ENCODE measurements at places on chromosomes 13 and 19.

DNA sequence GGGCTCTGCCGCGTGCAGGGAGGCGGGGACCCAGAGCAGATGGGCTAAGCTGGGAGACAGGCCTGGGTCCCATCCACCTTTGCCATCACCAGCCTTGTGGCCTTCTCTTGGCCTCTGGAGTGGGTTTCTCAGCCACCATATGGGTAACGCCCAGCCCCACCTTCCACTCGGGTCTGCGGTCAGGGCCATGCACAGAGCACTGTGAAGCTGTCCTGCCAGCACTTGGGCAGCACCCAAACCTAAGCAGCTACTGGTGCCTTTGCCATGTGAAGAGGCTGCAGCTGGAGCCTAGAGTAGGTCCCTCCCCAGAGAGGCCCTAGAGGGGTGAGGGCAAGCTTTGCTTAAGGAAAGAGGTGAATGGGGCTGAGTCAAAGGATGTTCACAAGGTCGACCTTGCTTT, 24.1 kb upstream of the NPAS1 start:
- DNase-seq, result no peak

- no peak for DNase-seq
Observed at GRCh38 chr19:7504684-7505083, 11.2 kb upstream of the ZNF358 start.

DNA sequence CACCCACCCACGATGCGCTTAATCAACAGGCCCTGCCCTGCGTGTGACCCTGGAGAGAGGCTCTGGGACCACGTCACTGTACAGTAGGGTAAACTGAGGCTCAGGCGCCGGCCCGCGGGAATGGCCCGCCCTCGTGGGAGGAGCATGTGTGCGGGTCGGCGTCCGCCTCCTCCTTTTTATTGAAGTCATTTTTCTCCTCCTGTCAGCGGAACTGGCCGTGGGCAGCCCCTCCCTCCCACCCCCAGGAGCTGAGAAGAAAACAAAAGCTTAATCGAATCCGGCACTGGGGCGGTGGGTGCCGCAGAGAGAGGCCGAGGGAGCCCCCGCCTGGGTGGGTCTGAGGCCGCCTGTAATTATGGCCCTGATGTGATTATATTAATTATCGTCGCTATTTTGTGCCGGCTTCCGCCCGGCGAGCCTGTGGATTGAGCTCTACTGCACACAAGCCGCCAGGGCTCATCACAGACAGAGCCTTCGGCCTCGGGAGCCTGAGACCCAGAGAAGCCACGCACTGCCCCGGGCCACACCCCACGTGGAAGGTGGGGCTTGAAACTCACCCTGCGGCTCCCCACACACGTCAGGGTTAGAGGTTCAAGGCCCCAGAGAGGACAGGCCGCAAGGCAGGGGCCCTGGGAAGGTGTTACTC, 7.0 kb downstream of the C2CD4C start:
- peak; percentile 42 for DNase-seq

GRCh38 chr19:40261631-40262030, 23.5 kb downstream of the AKT2 start:
- DNase-seq, result no peak

GRCh38 chr19:48629297-48629598, 7.9 kb downstream of the DBP start:
- DNase-seq, result no peak

DNA sequence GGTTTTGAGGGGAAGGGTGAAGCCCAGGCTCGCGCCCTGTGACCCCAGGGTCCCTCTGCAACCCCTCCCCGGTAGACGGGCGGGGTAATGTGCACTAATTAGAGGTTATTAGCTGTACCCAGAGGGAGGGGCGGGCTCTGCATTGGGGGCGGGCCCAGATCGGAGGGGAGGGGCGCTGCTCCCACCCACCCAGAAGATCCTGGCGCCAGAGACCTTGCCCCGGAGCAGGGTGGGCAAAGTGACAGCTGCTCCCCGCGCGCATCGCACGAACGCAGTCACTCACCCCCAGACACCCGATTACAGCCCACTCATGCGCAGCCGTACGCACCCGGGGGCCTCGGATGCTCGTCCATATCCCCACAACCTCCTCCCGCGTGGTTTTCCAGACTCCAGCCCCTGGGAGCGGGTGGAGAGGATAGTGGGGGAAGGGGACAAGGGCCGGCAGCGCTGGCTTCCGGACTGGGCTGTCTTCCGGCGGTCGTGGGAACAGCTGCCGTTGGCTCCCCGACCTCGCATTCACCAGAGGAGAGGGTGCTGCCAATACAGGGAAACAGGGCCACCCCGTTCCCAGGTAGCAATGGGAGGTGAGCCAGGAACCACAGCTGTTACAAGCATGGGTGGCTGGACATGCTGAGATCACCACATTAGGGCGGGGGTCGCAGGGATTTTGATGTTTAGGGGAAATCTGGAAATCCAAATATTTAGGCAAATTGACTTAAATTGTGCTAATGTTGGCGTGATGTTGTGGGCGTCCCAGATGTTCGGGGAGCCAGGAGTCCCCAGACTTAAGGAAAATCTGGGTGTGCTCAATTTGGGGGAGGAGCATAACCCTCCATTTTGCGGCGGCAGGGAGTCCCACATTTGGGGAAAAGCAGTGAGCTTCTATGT, 2.9 kb upstream of the HOOK2 start:
- DNase-seq, result peak; percentile 85

- DNase-seq, result peak; percentile 71
Observed at GRCh38 chr19:934865-935479, 9.1 kb downstream of the ARID3A start.

DNA sequence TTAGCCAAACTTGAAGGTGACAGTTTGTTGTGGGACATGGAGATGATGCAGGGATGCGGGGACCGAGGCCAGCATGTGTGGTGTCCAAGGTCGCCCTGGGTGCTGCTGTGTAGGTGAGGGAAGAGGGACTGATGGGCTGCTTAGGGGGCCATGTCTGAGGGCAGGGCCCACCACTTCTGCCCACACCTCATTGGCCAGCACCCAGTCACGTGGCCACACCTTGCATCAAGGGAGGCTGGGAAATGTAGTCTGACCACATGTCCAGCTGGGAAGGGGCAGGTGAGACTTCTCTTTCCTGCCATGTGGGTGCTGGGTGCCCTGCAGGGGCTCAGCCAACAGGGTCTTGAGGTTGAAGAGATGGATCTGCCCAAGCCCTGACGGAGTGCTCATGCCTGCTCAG, 88.9 kb downstream of the KDM4B start:
- peak; percentile 56 for DNase-seq

DNA sequence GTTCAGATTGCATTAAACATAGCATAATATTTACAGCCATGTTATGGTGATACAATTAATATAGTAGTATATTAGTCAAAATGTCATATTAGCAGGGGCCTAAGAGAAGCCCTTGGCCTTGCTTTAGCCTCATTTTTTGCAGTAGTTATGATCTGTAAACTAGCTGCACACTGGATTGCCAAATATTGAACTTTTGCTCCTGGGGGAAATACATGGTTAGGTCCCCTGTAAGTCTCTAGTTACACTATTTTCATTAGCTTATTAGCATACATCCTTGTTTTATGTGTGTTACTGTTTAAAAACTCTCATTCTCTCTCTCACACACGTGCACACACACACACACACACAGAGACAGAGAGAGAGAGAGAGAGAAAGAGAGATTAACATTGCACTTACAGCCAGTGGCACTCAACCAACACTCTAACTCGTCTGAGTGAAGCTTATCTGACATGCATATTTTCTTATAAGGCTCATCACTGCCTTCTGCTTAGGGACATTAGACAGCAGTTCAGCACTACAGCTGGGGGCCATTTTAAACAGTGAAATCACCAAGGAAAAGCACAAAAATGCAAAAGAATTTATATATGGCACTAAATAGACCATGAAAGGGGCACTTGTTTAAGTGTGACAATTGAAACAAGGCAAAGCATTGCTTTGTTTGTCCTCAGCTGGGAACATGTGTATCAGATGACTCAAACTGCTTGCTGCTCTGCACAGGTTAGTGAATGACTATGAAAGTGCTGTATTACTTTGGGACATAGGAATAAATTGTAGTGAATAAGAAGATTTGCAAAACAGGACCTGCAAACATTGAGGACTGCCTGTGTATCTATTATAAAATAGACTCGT, 278.7 kb downstream of the GPC6 start:
- peak; percentile 21 for DNase-seq

DNA sequence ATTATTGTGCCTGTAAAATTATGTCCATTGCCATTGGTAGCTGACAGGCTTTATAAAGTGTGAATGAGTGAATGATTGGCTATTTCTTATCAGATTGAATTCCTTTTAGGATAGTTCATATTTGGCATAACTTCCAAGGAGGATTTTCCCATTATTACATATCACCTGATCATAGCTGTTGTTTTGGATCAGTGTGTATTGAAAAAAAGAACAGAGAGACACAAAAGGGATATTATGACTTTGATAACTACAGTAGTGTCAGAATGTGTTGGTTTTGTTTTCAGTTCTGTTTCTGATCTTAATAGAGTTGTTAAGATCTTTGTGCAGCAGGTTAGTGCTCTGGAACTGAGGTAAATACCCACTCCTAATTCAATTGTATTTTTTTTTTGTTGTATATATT, 103.8 kb downstream of the LRCH1 start:
- DNase-seq, result no peak

GRCh38 chr13:40094056-40094455, 438.6 kb downstream of the COG6 start:
- DNase-seq, result no peak

DNA sequence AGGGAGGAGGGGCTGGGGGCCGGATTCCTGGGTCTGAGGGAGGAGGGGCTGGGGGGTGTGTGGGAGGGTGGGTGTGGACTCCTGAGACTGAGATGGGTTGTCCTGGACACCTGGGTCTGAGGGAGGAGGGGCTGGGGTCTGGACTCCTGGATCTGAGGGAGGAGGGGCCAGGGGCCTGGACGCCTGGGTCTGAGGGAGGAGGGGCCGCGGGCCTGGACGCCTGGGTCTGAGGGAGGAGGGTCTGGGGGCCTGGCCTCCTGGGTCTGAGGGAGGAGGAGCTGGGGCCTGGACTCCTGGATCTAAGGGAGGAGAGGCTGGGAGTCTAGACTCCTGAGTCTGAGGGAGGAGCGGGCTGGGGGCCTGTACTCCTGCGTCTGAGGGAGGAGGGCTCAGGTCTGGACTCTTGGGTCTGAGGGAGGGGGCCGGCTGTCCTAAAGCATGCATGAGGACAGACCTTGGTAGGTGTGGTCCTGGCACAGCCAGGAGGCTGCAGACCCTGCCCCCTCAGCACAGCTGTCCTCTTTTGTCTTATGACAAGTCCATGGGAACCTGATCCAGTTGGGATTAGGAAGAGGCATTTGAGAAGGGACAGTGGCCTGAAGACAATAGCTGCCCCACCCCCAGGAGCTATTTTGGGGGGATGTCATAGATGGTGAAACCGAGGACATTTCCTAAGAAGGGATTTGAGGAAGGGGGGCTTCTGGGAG, 1.3 kb downstream of the TNNT1 start:
- no peak for DNase-seq

DNA sequence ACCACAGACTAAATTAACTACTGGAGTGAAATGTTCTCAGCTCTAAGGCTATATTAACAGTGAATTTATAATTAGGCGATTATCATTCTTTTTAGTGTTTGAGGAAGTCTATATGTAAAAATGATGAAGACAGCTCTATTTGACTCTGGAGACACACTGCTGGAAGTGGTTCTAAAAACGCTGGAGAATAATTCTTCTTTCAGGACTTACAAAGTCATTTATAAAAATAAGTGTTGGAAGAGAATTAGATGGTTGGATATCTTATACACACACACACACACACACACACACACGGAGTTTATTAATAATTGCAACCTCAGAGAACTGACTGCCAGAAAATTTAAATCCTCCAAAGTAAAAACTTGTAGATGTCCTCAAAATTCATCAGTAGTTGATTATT, 1171.3 kb downstream of the EFNB2 start:
- DNase-seq, result no peak

- no peak for DNase-seq
Observed at GRCh38 chr13:111251646-111252445, 68.6 kb upstream of the TEX29 start.

- peak; percentile 51 for DNase-seq
Observed at GRCh38 chr13:111158136-111158805, 43.2 kb downstream of the ARHGEF7 start.

DNA sequence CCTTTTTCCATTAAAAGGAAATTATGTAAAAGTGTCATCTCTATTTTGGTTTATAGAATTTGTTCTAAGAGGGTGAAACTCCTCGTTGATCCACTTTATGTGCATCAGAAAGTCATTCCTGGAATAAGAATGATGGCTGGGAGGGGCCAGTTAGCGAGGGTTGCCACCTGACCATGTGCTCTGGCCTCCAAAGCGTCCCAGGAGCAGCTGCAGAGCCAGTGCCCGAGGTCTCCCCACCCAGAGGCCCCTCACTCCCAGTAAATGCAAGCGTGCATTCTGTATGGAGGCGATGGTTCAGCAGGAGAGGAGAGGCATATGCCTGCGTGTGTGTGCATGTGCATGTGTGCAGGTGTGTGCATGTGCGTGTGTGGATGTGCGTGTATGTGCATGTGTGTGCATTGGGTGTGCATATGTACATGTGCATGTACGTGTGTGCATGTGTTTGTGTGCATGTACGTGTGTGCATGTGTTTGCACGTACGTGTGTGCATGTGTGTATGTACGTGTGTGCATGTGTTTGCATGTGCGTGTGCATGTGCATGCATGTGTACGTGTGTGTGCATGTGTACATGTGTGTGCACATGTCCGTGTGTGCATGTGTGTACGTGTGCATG, 345.8 kb downstream of the TEX29 start:
- DNase-seq, result no peak

- DNase-seq, result no peak
Observed at GRCh38 chr13:83377491-83377890, 504.8 kb downstream of the SLITRK1 start.

DNA sequence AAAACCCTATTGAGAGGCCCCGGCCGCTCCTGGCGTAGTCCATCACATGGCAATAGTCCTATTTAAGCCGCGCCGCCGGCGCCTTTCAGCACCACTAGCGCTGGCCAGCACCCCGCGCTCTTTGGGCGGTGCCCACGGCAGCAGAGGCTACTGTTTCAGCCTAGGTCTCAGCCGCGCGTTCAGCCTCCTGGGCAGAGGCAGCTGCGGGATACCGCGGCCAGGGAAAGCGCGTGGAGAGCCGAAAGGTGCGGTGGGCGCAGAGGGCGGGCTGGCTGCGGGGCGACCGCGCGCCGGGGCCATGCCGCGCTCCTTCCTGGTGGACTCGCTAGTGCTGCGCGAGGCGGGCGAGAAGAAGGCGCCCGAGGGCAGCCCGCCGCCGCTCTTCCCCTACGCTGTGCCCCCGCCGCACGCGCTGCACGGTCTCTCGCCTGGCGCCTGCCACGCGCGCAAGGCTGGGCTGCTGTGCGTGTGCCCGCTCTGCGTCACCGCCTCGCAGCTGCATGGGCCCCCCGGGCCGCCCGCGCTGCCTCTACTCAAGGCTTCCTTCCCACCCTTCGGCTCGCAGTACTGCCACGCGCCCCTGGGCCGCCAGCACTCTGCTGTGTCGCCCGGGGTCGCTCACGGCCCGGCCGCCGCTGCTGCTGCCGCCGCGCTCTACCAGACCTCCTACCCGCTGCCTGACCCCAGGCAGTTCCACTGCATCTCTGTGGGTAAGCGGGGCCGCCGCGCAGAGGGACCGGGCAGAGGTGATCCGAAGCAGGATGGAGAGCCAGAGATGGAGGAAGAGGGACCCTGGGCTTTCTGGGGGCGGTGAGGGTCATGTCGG, at the start of gene GSX1:
Gene GSX1, plus strand, starts transcription at position 91 of the 826 bp plus-strand sequence. Its CDS starts 208 bp downstream, at position 299.
- DNase-seq, result peak; percentile 89

Measured in astrocyte of the hippocampus (primary cell).